ENCODE measurements at places on chromosomes 6 and 20. TPM values are rescaled to one million over a fixed set of nuclear protein-coding genes. Genes with fewer than 3 reads are reported as not detected.

ZNF311 gene
- 5.9 TPM for polyA plus RNA-seq

- DNase-seq, result no peak
- no peak overlapping the region for H3K27ac ChIP-seq
- no peaks in the 10 kb centered on the region for H3K4me1 ChIP-seq
Measured at GRCh38 chr6:127176146-127176545, 57.7 kb downstream of the RSPO3 start.

GRCh38 chr6:115891111-115891669 is 169.5 kb downstream of the FRK start:
- H3K36me3 ChIP-seq, result no peaks in the 10 kb centered on the region
- H3K4me3 ChIP-seq, result no peak overlapping the region
- no peak overlapping the region for H3K27ac ChIP-seq
- DNase-seq, result no peak
- H3K27me3 ChIP-seq, result no peaks in the 10 kb centered on the region
- H3K4me1 ChIP-seq, result no peaks in the 10 kb centered on the region

GRCh38 chr6:21885532-21886114 is 292.1 kb downstream of the SOX4 start:
- peak; percentile 58 for DNase-seq
- H3K27ac ChIP-seq, result no peak overlapping the region
- no peaks in the 10 kb centered on the region for H3K4me1 ChIP-seq
- no peaks in the 10 kb centered on the region for H3K36me3 ChIP-seq
- no peak overlapping the region for H3K4me3 ChIP-seq
- H3K27me3 ChIP-seq, result no peaks in the 10 kb centered on the region

RIN2 gene
- 36.5 TPM for polyA plus RNA-seq

DNA sequence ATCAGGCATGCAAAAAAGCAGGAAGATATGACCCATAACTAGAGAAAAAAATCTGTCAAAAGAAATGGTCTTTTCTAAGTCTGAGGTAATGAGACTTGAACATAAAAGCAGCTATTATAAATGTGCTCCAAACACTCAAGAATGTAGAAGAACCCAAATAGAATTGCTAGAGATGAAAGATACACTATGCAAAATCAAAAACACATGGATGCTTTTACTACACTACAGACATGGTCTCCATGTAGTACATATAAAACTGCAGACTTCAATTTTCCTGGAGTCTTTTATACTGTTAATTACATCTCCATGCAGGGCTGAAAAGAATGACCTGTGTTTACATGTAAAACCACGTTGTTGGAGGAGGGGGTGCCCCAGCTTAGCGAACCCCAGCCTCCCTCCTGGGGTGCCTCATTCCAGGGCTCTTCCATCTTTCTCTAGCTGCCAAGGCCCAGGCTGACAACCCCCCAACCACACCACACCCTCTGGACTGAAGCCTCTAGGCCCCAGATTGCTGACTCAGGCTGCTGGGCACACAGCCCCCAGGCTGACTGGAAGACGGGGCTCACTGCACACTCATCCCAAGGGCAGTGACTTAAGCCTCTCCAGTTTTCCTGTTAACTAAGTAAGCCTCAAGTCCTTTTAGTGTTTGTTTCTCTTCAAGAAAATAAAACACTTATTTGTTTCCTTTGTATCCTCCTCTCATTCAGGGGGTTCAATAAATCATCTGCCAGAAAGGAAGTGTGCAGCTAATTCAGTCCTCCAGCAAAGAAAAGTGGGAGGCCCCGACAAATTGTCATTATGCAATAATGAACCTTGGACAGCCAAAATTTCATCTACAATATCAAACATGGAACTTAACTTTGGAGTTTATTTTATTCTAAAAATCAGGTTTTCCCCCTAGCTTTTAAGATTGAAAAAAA is 26.0 kb upstream of the PLAGL1 start:
- H3K27me3 ChIP-seq, result no peaks in the 10 kb centered on the region
- no peak overlapping the region for H3K4me3 ChIP-seq
- no peaks in the 10 kb centered on the region for H3K36me3 ChIP-seq
- H3K4me1 ChIP-seq, result peaks cover 27% of the 10 kb centered on the region
- DNase-seq, result no peak

DNA sequence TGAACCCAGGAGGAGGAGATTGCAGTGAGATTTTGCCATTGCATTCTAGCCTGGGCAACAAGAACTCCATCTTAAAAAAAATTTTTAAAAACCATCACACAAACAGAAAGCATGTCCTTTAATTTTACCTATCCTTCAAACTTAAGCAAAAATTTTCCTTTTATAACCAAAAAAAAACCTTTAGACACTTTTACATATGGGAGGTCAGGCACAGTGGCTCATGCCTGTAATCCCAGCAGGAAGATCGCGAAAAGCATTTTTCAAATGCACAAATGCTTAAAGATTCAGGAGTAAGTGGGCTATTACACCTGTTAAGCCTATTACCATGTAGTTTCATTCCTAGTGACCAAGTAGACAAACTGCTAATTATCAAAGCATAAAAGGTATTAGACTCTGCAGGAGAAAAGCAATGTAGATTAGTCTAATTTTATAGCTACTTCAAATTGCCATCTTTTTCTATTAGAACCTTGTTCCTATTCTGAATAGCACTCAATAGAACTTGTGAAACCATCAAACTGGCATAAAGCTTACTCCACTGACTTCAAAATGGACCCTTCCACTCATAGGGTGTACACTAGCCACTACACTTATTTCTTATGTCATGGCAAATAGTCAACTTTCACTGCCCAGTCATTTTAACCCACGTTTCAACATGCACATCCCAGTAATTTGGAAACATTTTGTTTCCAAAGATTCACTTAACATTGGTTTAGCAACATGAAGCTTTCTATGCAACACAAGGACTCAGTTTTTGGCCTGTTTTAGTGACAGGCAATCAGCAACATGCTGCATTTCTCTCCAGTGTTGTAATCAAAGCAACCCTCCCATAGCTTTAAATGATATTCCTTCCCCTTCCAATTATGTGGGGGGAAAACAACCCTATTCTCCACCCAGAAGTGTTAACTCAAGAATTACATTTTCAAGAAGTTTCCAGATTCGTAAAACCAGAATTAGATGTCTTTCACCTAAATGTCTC is 4.0 kb downstream of the EEF1A1 start:
- no peaks in the 10 kb centered on the region for H3K27me3 ChIP-seq
- H3K4me1 ChIP-seq, result peaks cover 43% of the 10 kb centered on the region
- no peak for DNase-seq
- peaks cover 59% of the 10 kb centered on the region for H3K36me3 ChIP-seq

CLDN20 gene
- 2.5 TPM for polyA plus RNA-seq

BPIFB2 gene
- not detected for polyA plus RNA-seq

GRCh38 chr6:14726816-14727493 is 518.9 kb upstream of the JARID2 start:
- H3K36me3 ChIP-seq, result no peaks in the 10 kb centered on the region
- DNase-seq, result no peak
- no peaks in the 10 kb centered on the region for H3K27me3 ChIP-seq
- peaks cover 43% of the 10 kb centered on the region for H3K4me1 ChIP-seq

DNA sequence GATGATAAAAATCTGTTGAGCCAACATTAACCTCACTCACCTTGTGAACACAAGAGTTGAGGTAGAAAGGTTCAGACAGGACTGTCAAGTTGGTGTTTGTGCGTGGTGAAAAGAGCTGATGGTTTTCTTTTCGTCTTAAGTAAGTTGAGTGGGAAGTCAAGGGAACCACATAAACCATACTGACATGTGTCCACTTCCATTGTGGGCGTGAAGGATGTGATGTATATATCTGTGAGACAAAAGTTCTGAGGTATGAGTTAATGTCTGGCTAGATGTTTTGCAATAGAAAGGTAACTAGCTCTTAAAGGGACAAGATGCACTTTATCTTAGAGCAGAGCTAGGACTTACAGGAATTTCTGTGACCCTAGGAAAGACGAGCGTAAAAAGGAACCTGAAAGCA is 1272.1 kb upstream of the ADGRB3 start:
- H3K4me1 ChIP-seq, result no peaks in the 10 kb centered on the region
- DNase-seq, result no peak
- no peaks in the 10 kb centered on the region for H3K36me3 ChIP-seq
- H3K4me3 ChIP-seq, result no peak overlapping the region

OR2B6 gene
- polyA plus RNA-seq, result 0.32 TPM

GRCh38 chr20:63351811-63352591 is 9.1 kb downstream of the CHRNA4 start:
- peaks cover 59% of the 10 kb centered on the region for H3K27me3 ChIP-seq
- no peak overlapping the region for H3K27ac ChIP-seq
- DNase-seq, result peak; percentile 72
- no peaks in the 10 kb centered on the region for H3K36me3 ChIP-seq

HLA-DRB1 gene
- 36.2 TPM for polyA plus RNA-seq

DNA sequence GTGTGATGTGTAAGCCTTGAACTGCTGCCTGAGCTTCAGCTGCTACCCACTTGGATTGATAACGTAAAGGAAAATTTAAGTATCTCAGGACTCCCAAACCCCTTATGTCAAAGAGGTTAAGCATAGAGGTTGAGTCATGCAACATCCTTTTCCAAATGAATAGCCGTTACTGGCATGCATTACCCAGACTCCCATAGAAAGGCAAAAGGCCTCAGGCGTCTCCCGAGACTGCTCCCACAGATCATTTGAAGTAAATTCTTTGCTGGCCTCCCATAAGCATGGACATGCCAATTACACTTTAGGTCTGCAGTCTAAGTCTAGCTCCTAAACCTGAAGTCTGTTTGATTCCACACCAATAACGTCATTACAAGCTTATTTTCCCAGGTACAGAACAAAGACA is 14.7 kb downstream of the IPCEF1 start:
- H3K4me3 ChIP-seq, result no peak overlapping the region
- H3K27ac ChIP-seq, result no peak overlapping the region
- no peak for DNase-seq
- H3K27me3 ChIP-seq, result no peaks in the 10 kb centered on the region
- peaks cover 3% of the 10 kb centered on the region for H3K4me1 ChIP-seq
- H3K36me3 ChIP-seq, result no peaks in the 10 kb centered on the region

- H3K27ac ChIP-seq, result no peak overlapping the region
- no peaks in the 10 kb centered on the region for H3K36me3 ChIP-seq
- peaks cover 3% of the 10 kb centered on the region for H3K4me1 ChIP-seq
- no peak for DNase-seq
- no peak overlapping the region for H3K4me3 ChIP-seq
Measured at GRCh38 chr6:3814539-3814938, 34.6 kb upstream of the FAM50B start.

- H3K36me3 ChIP-seq, result peaks cover 8% of the 10 kb centered on the region
- peaks cover 4% of the 10 kb centered on the region for H3K4me1 ChIP-seq
- H3K27ac ChIP-seq, result no peak overlapping the region
- H3K27me3 ChIP-seq, result no peaks in the 10 kb centered on the region
Measured at GRCh38 chr6:79065232-79065631, 12.8 kb downstream of the PHIP start.

GRCh38 chr6:150184850-150185731 is 42.2 kb downstream of the PPP1R14C start:
- no peaks in the 10 kb centered on the region for H3K36me3 ChIP-seq
- DNase-seq, result no peak
- no peaks in the 10 kb centered on the region for H3K4me1 ChIP-seq
- no peak overlapping the region for H3K27ac ChIP-seq

DNA sequence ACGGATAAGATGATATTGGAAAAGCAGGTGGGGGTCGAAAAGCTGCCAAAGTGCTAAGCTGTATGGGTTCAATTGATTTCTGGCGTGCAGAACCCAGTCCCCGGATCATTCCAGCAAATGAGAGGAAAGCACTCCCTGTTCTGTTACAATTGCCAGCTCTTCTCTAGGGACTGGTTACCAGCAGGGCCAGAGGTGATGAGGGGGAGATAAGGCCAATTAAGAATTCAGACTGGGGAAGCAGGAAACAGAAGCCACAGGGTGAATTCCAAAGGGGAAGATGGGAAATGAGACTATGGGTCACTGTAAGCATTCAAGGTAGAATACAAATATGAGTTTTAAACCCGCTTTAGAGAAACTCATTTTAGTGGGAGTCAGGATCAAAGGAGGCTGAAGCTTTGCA is 349.4 kb upstream of the MAP3K7 start:
- H3K4me1 ChIP-seq, result no peaks in the 10 kb centered on the region
- no peak for DNase-seq
- H3K36me3 ChIP-seq, result no peaks in the 10 kb centered on the region
- H3K27me3 ChIP-seq, result no peaks in the 10 kb centered on the region
- H3K4me3 ChIP-seq, result no peak overlapping the region
- no peak overlapping the region for H3K27ac ChIP-seq

THEMIS gene
- 0.13 TPM for polyA plus RNA-seq

DNA sequence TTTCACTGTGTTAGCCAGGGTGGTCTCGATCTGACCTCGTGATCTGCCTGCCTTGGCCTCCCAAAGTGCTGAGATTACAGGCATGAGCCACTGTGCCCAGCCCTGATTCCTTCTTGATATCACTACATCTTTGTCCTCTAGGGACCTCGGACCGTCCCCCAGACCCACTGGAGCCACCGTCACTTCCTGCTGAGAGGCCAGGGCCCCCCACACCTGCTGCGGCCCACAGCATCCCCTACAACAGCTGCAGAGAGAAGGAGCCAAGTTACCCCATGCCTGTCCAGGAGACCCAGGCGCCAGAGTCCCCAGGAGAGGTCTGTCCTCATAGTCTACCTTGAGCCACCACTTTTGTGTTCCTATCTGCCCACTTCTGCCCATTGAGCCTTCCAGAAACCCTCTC is 14.6 kb downstream of the MAVS start:
- peaks cover 100% of the 10 kb centered on the region for H3K36me3 ChIP-seq
- no peaks in the 10 kb centered on the region for H3K27me3 ChIP-seq
- DNase-seq, result no peak
- no peak overlapping the region for H3K27ac ChIP-seq
- H3K4me1 ChIP-seq, result no peaks in the 10 kb centered on the region

GRCh38 chr20:16785226-16785625 is 37.1 kb downstream of the OTOR start:
- no peak overlapping the region for H3K4me3 ChIP-seq
- H3K4me1 ChIP-seq, result no peaks in the 10 kb centered on the region
- DNase-seq, result no peak
- H3K36me3 ChIP-seq, result no peaks in the 10 kb centered on the region

DNA sequence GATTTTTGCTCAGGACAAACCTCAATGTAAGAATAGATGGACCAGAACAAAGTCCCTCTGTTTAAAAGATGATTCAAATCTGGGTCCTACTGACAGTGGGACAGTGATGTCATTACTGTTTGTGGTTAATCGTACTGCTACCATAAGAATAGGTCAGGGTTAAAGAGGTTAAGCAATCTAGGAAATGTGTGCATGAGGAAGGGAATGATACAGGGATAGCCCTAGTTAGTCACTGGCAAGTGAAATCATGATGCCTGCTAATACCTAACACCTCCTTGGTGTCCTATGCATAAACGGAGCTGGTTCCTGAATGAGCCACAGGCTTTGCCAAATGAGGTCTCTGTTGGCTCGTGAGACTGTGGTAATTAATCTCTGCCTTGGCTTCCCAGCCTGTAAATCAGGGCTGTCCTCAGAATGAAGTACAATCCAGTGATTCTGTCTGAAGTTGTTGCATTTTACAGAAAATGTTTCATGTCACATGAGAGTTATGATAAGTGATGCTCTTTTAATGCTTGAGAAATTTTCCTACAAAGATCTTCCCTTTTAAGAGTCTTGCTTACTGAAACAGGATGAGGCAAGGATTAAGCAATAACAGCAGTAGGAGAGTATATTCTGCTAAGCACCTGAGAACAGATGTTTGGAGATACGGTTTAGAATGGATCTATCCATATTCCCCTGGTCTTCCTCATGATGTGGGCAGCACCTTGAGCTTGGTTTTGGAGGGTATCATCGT is 3.8 kb downstream of the MEP1A start:
- H3K36me3 ChIP-seq, result no peaks in the 10 kb centered on the region
- H3K27ac ChIP-seq, result no peak overlapping the region
- H3K4me1 ChIP-seq, result no peaks in the 10 kb centered on the region
- no peak for DNase-seq
- H3K27me3 ChIP-seq, result no peaks in the 10 kb centered on the region
